ENCODE measurements at places on chromosomes 6 and 20. TPM values are rescaled to one million over a fixed set of nuclear protein-coding genes. Genes with fewer than 3 reads are reported as not detected.
A peak's percentile ranks its signal among the peaks of the same experiment; 100 is the strongest.

DNA sequence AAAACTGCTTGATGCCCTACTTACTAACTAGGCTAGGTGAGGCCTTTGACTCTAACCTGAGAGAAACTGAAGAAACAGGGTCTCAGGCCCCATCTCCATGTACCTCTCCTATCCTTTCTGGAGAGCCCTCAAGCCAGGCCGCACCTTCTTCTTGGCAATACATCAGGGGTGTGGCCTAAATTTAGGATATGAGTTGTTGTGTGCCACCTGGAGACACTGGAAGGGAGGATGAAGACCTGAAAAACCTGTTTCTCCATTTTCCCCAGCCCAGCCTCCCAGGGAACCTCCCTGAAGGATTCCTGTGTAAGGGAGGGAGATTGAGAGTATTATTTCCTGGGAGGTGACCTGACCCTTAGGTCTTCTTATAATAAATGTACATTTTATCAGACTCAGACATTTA, 3.1 kb downstream of the LY6G6D start:
- peak; percentile 85 for DNase-seq
- peak overlapping the region; percentile 87 for H3K27ac ChIP-seq
- H3K4me3 ChIP-seq, result no peak overlapping the region
- H3K4me1 ChIP-seq, result peaks cover 3% of the 10 kb centered on the region
- H3K36me3 ChIP-seq, result no peaks in the 10 kb centered on the region
- H3K27me3 ChIP-seq, result no peaks in the 10 kb centered on the region

Gene PRDM13
- total RNA-seq, result not detected

Gene CPXM1
- 45.4 TPM for total RNA-seq

GRCh38 chr6:50711686-50712085, 1.6 kb upstream of the TFAP2D start:
- H3K4me3 ChIP-seq, result no peak overlapping the region
- H3K36me3 ChIP-seq, result no peaks in the 10 kb centered on the region
- no peaks in the 10 kb centered on the region for H3K27me3 ChIP-seq
- H3K4me1 ChIP-seq, result no peaks in the 10 kb centered on the region

GRCh38 chr6:87408721-87409155, 966 bp downstream of the CFAP206 start:
- H3K27me3 ChIP-seq, result no peaks in the 10 kb centered on the region
- peak overlapping the region; percentile 88 for H3K4me3 ChIP-seq
- peak overlapping the region; percentile 95 for H3K27ac ChIP-seq

Gene GPX5
- total RNA-seq, result not detected
